ENCODE measurements at places on chromosomes 12 and 14.
A peak's percentile ranks its signal among the peaks of the same experiment; 100 is the strongest.

DNA sequence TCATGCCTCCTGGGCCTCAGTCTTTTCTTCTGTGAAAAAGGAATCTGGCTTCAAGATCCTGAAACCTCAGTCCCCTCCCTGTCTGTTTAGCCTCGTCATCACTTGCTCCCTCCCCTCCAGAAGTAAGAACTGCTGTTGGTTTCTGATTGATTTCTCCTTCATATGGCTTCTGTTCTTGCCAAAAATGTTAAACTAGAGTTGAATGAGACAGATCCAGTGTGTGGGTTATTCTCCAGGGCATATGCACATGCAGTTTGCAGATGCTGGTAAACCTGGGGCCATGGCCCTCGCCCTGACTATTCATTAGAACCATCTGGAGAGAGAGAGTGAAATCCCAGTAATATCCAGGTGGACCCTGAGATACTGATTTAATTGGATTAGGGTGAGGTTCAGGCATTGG lies 175.1 kb downstream of the TMEM132C start:
- no peak for DNase-seq

- no peak for DNase-seq
Measured at GRCh38 chr14:99595524-99595923, 8.5 kb downstream of the CCDC85C start.

- DNase-seq = no peak
Measured at GRCh38 chr12:52165096-52165855, 26.5 kb downstream of the KRT80 start.

- peak; percentile 72 for DNase-seq
Measured at GRCh38 chr12:5480218-5480937, 48.5 kb downstream of the NTF3 start.

DNA sequence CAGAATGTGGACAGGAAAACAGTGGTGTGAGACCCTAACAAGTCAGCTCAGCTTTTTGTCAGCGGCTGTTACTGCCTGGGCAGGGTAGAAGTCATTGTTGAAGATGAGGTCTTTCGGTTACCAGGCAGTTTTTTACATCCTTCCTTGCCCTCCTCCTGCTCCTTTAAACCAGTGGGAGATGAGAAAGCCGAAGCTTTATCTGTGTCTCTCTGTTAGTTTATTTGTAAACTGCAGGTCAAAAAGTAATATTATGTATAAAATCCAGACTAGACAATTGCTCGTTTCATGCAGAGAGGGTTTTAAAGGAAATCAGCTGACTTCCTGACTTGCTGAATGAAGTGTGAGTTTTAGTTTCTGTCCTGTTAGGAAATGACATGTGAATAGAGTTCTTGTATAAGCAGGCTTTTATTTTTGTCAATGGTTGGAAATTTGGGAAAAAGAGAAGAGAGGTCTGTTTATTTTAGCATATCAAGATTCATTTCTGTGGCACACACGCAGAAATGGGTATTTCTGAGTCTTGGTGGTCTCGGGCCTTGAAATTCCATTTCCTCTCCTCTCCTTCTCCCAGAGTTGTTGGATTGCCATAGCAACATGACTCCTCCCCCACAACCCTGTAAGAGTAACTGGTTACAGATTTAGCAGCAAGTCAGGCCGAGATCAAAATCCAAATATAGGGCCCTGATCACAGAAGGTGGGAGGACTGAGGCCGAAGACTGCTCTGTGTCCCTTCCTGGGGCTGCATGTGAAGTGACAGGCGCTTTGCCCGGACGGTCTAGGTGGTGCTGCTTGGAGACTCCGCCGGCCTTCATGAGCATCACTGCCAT lies 60.8 kb downstream of the SAMD4A start:
- peak; percentile 69 for DNase-seq

DNA sequence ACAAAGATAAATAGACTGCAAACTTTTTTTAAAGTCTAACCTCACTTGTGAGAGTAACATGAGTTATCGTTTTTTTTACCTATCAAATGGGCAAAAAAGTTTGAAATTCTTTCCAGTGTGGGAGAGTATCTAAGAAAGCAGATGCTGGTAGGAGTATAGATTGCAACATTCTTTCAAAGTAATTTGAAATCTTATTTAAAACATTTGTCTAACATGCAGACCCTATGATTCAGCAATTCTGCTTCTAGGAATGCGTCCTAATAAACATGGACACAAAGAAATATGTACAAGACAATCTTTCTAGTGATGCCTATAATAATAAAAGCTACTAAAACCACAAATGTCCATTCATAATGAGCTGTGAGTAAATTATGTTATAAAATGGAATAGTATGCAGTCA lies 110.4 kb upstream of the TMCC3 start:
- no peak for DNase-seq

- DNase-seq = no peak
Measured at GRCh38 chr14:63933110-63933509, 80.3 kb downstream of the SYNE2 start.

GRCh38 chr12:102912258-102912657 lies 4.8 kb downstream of the PAH start:
- no peak for DNase-seq

DNA sequence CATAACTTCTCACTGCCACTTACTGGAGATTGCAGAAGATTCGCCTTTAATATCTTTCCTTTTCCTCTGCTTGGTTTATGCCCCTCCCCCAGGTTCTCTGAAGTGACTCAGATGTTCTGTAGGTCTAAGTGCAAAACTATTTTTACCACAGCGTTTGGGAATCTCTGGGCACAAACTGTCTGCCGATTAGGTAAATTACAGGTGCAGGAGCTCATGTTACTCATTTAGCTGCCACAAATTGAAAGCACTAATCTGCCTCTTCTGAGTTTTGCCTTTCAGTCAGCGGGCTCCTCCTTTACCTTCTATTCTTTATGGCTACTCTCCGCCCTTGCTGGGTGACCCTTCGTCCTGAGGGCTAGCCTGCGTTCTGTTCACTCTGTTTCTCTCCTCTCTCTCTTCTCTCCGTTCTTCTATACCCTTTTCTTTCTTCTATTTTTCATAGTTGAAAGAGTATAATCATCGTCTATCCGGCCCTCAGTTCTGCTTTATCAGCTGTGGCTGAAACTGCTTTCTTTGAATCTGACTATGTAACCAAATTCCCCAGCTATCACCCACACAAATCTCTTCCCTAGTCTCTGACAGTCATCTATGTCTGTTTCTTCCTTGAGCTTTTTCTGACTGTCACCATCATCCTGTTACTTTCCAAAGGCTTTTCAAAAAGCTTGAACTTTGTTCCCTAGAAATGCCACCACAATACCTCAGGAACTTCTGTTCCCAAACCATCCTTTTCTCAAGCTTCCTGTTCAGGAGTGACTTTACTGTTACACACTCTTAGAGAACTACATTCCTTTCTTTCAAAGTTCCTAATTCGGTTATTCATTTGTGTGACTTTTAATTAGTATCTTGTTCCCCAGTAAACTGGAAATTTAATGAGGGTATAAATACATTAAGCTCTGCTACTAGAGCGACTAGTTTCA lies 4.3 kb upstream of the MYF6 start:
- peak; percentile 83 for DNase-seq

GRCh38 chr14:42047421-42048055 lies 440.9 kb downstream of the LRFN5 start:
- DNase-seq = peak; percentile 56

DNA sequence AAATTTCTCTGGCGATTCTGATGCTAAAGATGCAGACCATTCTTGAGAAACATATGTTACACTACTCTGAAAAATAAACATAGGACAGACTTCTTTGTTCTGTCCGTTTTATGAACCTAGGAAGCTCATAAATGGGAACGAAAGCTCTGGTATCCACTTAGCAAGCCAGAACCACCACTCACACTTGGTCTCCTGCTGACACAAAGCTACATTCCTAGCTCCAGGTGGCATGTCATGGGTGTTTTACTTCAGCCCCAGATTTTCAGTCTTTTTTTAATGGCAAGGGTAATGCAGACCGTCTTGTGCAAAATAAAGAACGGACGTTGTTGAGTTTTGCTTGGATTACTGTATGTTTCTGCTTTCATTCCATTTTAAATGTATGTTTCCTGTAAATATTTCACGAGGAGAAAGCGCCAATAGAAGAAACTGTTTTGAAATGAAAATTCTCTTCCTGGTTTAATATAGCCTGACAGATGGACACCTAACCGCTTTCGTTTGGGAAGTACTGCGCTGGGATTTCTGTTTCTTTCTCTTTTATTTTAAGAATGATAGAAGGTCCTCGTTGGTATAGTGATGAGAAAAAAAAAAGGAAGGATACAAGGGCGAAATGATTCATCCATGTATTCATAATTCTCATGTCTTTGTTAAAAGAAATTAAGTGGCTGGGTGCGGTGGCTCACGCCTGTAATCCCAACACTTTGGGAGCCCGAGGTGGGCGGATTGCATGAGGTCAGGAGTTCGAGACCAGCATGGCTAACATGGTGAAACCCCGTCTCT lies 871 bp upstream of the COQ5 start:
- peak; percentile 59 for DNase-seq

DNA sequence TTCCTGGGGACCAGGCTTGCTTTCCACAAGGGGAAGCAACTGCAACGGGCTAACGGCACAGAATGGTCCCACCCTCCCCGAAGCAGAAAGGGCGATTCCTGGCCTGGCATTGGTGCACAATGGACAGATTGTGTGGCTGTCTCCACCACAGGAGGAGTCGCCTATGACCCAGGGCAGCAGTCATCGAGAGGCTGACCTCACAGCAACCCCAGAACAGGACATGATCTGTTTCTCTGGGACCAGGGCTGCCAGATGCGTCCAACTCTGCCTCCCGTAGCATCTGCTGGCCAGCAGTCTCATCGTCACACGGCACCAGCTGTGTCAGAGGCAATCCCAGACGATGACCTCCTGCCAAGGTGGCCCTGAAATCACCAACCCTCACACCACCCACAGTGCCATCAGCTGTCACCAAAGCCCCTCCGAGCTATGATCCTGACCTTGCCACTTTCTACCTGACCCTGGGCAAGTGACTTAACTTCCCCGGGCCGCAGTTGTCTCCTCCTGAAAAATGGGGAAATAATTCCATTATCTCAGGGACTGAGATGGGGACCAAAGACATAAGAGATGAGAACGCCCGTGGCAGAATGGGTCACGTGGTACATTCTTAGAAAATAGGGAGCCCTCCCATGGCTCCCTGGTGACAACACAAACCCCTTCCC lies 86.7 kb downstream of the CHGA start:
- DNase-seq = no peak

DNA sequence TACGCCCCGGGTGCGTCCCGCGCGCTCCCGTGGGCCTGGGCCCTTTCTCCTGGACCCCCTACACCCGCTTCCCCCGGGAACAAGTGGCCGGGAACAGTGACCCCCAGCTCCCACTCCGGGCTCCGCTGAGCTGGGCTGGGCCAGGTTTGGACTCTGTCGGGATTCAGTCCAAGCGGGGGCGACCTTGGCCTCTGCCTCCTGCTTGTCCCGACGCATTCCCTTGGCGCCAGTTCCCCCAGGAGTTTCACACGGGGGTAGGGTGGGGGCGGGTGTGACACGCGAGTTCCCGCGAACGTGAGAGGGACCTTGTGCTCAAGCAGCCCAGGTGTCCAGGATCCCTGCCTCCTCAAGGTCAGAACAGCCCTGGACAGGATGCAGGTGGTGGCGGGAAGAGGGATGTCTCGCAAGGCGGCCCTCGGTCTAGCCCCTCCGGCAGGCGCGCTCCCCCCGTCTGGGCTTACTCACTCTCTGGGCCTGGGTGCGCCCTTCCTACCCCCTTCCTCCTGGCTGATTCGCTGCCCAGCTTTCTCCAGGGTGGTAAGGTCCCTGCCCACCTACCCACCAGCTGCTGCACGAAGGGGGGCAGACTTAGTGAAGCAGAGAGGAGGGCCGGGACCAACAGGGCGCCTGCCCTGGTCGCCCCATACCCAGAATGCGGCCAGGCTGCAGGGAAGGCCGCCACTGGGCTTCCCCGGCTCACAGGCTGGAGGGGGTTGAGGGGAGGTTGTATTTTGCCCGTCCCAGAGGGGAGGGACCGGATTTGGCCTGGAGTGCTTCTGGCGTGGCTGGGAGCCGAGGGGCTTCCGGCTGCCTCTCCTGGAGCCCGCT lies 862 bp downstream of the CRIP2 start:
- no peak for DNase-seq

DNA sequence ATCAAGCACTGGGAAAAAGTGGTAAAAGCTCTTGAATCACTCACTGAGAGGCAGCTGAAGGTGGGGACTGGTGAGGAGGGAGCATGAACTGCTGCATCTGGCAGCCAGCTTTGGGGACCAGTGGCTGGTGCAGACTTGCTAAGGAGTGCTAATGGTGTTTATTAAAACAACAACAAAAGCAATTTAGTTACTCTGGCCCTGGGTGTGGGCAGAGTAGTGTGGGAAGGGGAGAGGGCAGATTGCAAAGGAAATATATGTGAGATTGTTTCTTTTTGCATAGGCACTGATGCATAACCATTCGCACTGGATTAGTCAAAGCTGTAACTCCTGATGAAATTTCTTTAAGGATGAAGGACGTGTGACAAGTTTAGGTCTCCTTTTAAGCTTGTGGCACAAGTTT lies 8.1 kb downstream of the TXNRD1 start:
- DNase-seq = no peak

DNA sequence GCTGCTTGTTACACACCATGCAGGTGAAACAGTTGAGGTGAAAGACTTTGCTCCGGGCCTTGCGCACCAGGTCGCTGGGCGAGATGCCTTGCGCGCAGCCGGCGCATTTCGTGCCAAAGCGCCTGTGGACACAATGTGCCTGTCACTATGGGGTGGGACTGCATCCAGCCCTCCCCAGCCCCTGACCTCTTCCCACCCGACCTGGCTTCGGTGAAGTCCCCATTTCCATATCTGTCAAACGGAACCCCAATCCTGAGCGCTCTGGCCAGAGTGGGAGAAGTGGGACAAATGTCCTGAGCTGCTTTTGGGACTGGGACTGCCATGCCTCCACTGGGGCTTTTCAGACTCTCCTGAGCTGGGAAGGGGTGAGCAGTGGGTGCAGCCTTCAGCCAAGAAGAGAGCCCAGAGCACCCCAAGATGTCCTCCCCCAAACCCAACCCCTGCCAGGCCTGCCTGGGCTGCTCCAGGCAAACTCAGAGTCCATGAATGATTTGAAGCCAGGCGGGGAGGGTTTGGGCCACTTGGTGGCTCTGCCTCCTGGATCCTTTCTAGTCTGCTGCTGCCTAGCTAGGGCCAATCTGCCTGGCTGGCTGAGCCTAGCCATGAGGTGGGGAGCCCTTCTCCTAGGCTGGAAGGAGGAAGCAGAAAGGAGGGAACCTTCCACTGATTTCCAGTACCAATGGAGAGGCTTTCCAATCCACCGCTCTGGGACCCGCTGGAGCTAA lies 2.3 kb downstream of the LHX5 start:
- DNase-seq = no peak

DNA sequence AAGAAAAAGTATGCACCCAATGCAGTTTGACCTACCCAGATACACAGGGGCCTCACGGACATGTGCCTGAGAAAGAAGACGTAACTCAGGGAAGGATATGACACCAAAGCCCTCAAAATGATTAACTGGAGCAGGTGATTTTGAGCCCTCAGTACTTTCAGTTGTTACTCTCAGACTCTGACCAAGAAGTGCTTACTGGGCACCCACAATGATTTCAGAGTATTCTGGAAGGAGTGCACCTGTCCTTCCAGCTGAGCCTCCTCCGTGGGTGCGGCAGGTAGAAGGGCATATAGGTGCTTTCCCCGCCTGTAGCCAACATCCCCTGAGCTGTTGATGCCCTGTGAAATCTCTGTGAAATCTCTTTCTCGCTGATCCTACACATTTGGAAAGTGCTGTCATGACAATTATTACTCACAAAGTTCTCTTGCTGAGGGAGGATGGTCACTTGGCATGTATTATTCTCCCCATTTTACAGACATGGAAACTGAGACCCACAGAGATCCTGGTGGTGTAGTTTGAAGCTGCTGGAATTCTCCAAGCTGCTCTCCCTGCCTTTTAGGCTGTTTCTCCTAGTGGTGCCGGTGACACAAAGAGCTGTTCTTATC lies 154.3 kb upstream of the CCND2 start:
- DNase-seq = no peak
